ENCODE measurements at places on chromosomes 7 and 10.

DNA sequence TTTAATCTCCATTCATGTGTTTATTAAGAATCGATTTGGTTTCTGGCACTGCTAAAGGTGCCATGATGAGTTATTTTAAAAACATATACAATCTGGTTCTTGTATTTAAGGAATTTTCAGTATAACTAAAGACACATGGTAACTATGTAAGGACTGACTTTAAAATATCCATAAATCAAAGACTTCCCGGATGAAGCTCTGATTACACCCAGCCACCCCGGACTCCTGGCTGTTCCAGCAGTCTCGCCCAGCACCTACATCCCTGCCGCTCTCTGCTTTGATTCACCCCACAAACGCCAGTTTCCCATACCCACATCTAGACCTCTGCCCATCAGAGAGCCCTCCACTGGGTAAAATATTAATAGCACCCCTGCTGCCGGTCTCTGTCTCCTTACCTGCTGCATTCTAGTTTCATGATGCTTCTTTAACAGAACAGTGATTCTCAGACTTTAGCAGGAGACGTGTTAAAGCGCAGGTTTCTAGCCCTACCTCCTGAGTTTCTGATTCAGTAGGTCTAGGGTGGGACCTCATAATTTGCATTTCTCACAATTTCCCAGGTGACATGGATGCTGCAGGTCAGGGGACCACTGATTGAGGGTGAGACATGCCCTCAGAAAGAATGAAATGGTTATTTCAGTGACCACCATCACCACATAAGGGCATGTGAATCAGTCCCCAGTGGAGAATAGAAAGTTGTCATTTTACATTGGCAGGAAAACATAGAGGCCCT is 185.7 kb downstream of the KIAA1217 start:
- DNase-seq: no peak

DNA sequence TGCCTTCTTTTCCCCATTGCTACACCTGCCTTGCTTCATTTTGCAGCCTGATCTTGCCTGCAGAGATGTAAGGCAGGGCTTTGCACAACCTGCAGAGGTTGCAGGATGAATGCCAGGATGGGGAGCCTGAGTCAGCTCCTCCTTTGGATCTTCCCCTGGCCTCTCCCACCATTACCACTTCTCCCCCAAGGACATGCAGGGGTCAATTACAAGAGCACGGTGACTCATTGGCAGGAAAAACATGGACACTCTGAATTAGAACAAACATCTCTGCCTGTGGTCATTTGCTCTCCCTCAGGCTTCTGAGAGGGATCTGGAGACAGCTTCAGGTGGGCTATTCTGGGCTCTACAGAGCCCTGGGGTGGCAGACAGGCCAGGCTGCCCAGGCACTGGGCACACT is 89.2 kb downstream of the HERPUD2 start:
- DNase-seq: peak; percentile 59

DNA sequence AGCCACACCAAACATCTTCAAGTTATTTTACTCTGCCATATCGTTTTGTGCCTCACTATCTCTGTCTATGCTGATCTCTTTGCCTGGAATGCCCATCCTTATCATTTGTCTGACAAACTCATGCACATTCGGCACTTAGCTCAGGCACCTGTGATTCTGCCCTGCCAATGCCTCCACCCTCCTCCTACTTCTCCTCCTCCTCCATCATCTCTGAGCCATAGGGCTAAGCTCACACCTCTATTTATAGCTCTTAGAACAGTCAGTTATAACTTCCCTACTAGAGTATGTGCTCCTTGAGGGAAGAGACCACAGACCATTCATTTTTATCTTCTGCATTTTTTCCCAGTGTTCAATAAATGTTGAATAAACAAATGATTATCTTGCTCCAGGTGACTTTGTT is 51.2 kb upstream of the CDK13 start:
- DNase-seq: no peak

- no peak for DNase-seq
Observed at GRCh38 chr10:124711145-124711544, 33.0 kb downstream of the FAM53B start.

GRCh38 chr7:91114232-91114631 is 150.0 kb upstream of the FZD1 start:
- DNase-seq: no peak

GRCh38 chr7:51019891-51020870 is 237.5 kb upstream of the GRB10 start:
- DNase-seq: no peak

DNA sequence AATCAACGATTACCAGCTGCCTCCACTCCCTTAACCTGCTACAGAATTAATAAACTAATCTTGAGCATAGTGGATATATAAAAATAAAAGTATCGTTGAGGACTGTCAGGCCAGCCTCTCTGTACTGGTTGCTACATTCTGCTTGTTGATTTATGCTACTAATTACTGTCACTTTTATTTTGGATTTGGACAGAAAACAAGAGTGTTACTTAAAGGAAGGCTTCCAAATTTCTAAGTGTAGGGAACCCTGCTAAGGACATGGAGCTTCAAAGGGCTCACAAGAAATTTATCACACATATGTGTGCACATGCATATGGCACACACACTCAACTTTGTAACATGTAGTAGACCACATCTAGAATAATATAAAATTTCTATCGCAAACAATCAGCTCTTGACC is 141.2 kb upstream of the ANKRD1 start:
- DNase-seq: no peak

- no peak for DNase-seq
Observed at GRCh38 chr7:99791667-99792369, 7.8 kb upstream of the CYP3A4 start.
